ENCODE measurements at places on chromosomes 13 and 19. TPM values are rescaled to one million over a fixed set of nuclear protein-coding genes. Genes with fewer than 3 reads are reported as not detected.

ZNF554 gene
- 5.3 TPM for polyA plus RNA-seq

CYP4F11 gene
- polyA plus RNA-seq = not detected

PTPRH gene
- 0.11 TPM for polyA plus RNA-seq

SIPA1L3 gene
- polyA plus RNA-seq = 9.8 TPM

SBSN gene
- polyA plus RNA-seq = not detected

KCNRG gene
- 1.00 TPM for polyA plus RNA-seq

ICAM5 gene
- 0.18 TPM for polyA plus RNA-seq

PNMA8A gene
- polyA plus RNA-seq = 35.9 TPM

CLEC4M gene
- polyA plus RNA-seq = 0.14 TPM

FIZ1 gene
- 11.1 TPM for polyA plus RNA-seq

FAM83E gene
- not detected for polyA plus RNA-seq

ANGPTL8 gene
- 0.87 TPM for polyA plus RNA-seq

KIR3DL2 gene
- polyA plus RNA-seq = not detected

CATSPERD gene
- polyA plus RNA-seq = not detected

ALKBH7 gene
- polyA plus RNA-seq = 94.8 TPM

- DNase-seq = no peak
Observed at GRCh38 chr19:821231-821824, 427 bp downstream of the PLPPR3 start.

- no peak for DNase-seq
Observed at GRCh38 chr19:45558399-45558878, 26.2 kb downstream of the OPA3 start.

DNA sequence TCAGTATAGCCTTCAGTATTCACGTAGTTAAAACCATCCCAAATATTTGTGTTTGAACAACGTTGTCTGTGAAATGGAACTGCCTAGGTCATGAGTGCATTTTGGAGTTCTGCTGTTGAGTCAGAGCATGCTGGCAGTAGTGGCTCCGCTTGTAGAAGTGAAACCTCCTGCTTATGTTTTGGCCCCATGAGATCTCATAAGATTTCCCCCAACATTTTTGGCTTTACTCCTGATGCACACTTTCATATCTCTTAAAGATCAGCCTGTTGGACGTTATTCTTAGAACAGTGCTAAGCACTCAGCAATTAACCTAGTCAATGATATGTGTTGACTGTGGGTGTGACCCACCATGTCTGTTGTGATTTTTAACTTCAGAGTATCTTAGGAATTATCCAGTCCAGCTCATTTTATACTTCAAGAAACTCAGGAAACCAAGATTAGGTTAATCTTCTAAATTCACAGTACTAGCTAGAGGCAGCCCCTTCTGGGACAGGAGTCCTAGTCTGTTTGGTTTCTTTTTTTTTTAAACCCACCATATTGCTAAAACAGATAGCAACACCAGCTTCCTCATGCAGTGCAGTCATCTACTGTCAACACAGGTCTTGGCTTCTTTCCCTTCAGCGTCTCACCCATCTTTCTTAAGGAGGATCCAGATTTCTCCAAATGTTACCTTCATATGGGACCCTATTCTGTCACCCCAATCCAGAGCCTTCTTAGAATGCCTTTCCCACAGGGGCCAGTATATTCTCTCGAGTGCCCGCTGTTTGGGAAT is 26.2 kb downstream of the RAP2A start:
- no peak for DNase-seq

GRCh38 chr19:16002406-16003384 is 53.9 kb downstream of the OR10H4 start:
- DNase-seq = no peak

DNA sequence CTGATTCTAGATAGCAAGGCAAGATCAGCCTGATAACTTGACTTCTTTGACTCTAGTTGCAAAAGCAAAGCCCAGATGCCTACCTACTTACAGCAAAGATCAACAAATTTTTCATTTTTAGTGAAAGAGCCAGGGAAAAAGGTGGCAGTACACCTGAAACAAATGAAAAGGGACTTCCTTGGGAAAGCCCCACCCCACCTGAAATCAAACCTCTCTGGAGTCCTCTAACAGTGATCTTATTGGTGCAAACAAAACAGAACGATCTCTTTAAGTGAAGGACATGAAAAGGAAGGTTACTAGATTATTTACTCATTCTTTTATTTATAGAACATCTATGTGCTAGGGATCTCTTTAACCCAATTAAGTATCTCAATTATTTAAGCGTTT is 507 bp upstream of the LCP1 start:
- DNase-seq = no peak

DNA sequence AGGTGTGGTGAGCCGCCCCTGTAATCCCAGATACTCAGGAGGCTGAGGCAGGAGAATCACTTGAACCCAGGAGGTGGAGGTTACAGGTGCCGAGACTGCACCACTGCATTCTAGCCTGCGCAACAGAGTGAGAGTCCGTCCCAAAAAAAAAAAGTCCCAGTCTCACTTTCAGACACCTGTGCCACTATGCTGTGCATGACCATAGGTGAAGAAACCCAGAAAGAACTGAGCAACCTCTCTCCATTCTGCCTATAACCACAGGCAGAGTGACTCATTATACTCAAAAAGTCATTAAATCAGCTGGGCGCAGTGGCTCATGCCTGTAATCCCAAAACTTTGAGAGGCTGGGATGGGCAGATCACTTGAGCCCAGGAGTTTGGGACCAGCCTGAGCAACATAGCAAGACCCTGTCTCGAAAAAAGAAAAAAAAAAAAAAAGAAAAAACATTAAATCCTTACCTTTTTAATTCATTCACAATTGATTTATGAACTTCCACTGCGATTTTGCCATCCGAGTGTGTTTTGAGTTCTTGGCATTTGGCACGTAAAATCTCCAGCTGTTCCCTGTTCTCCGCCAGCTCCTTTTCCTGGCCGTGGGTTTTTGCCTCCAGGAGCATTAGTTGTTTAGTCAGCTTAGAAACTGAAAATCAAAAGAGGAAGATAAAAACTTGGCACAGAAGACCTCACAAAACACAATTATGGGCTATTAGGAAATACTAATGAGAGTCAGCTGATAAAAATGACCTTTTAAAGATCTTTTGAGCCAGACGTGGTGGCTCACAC is 45.5 kb upstream of the SLC7A9 start:
- no peak for DNase-seq

GRCh38 chr13:32446773-32447465 is 19.0 kb upstream of the N4BP2L1 start:
- no peak for DNase-seq

GRCh38 chr19:17254636-17255035 is 8.9 kb upstream of the NR2F6 start:
- no peak for DNase-seq

DNA sequence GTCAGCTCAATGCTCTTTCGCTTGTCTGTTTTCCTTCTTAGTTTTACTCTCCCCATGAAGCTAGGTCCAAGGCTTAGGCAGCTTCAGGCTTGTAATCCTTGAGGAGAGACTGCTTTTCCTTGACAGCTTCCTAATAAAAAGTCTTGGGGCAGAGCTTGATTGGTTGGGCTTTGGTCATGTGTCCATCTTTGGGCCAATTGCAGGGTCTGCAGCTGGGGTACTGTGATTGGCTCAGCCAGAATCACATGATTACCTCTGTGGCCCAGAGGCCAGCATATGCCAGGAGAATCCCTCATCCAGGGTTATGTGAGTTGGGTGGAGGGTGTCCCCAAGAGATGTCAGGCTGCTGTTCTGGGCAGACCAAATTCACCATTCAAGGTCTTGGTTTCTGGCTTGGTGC is 8.1 kb downstream of the KLK1 start:
- no peak for DNase-seq

DNA sequence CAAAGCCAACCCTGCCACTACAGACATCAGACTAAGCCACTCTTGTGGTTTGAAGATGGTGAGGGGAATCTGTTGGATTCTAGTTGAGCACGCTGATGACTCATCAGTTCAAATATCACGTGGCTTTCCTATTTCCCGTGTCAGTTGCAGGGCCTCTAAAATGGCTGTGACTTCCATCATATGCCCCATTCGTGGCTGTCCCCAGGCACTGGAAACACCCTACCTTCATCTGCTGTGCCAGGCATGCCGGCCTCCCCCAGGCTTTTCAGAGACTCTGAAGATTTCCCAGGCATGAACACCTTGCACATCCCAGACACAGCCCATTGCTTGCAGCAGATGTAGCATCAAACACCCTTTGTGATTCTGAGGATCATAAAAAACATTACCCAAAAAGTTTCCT is 659.9 kb downstream of the UQCRFS1 start:
- no peak for DNase-seq

GRCh38 chr13:111076155-111077013 is 38.7 kb upstream of the ARHGEF7 start:
- no peak for DNase-seq

DNA sequence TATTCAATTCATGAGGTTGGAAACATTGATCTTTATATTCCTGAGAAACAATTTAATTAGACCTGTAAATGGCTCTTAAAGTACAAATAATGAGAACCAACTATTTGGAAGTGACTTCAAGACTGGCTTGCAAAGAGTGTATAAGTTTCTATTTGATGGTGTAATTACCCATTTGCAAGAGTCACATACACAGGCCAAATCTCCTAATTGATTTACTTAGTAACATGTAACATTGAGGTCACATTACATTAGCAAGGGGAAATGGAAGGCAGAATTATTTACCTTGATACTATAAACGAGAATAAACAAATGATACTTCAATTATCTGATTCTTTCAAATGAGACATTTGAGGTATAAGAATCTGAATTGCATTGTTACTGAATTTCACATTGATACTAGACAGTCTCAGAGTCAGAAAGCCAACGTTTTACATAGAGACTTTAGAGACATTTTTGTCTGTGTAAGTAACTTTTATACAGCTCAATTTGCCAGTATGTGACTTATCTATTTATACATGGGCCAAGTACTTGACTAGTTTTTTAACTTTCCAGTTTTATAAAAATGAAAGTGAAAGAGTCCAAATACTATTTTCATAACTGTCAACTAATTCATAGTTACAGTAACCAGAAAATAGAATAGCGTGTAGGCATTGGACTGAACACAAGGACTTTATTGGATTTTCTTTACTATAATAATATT is 95.6 kb upstream of the RFC3 start:
- DNase-seq = no peak

DNA sequence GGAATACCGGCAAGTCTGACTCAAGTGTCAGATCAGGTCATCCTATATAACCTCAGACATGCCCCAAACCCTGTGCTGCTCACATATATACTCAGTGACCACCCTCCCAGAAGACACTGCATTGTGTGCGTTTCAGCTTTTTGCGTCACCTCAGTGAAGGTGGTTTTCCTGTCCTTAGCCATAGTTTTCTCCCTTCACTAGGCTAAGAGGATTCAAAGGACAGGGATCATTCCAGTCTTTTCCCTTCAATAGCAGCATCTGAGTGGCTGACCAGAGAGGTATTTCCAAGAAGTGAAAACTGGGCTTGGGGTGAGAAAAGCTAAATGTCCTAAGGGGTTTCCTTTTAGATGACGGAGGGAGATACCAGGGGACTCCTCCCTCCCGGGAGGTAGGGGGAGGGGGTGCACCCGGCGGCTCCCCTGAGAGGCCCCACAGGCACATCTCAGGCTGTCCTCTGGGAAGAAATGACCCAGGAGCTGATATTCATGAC is 12.7 kb upstream of the OR10H1 start:
- DNase-seq = no peak

DNA sequence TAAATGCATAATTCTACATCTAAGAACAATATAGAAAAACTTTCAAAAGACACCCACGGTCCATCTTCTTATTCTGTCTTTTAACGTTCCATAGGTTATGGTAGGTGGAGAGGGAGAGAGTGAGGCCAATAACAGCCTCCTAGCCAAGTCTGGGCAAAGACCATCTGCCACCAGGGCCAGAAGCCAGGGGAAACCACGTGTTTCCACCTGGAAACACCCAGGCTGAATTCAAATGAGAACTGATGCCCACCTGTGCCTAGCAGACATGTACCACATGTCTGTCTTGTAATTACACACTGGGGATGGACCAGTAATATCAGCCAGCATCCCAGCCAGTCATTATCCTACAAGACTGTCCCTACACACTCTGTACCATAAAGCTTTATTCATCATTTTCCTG is 1573.1 kb downstream of the EFNB2 start:
- no peak for DNase-seq

GRCh38 chr13:65803530-65804392 is 1426.4 kb downstream of the PCDH9 start:
- DNase-seq = no peak

- no peak for DNase-seq
Observed at GRCh38 chr13:105665284-105665683, 870.2 kb downstream of the EFNB2 start.

- DNase-seq = no peak
Observed at GRCh38 chr13:94433055-94433961, 46.2 kb downstream of the DCT start.

GRCh38 chr13:35992964-35993363 is 138.2 kb downstream of the DCLK1 start:
- no peak for DNase-seq

DNA sequence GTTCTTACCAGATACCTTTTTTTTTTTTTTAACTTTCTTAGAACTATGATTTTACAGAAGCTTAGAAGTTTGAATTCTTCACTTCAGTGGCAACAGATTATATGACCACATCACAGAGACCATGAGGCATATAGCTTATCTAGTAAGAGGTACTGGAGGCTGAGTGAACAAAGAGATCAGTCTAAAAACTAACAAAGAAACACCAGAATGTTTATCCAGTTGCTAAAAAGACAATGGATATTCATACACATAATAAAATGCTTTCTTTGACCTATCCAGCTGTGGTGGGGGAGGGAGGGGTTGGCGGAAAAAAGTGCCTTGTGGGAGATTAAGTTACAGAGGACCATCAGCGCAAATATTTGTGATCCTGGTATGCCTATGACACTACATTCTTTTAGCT is 34.7 kb upstream of the SLITRK6 start:
- no peak for DNase-seq

GRCh38 chr19:22620401-22620800 is 13.7 kb upstream of the ZNF492 start:
- no peak for DNase-seq

- no peak for DNase-seq
Observed at GRCh38 chr13:73428706-73429105, 369.9 kb downstream of the KLF5 start.

GRCh38 chr13:51152701-51153100 is 41.6 kb upstream of the C13orf42 start:
- DNase-seq = no peak

DNA sequence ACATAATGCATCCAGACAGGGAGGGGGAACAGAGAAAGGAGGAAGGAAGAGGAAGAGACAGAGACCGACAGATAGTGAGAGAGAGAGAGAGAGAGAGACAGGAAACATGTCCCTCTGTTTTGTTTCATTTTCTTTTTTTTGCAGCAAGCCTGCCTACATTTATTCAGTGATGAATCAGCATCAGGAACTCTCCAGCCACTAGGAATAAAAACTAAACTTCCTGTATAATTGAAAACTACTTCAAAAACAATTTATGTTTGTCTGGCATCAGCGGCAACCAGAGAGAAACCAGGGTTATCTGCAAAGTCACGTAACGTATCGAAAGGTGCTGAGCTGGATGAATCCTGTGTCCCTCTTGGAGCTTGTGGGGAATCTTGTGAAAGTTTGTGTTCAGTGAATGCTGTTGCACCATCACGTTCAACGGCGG is 148.6 kb upstream of the SOX21 start:
- DNase-seq = no peak

- no peak for DNase-seq
Observed at GRCh38 chr13:43374621-43375020, 351.2 kb downstream of the DNAJC15 start.
